ENCODE measurements at places on chromosomes 2 and 18.

DNA sequence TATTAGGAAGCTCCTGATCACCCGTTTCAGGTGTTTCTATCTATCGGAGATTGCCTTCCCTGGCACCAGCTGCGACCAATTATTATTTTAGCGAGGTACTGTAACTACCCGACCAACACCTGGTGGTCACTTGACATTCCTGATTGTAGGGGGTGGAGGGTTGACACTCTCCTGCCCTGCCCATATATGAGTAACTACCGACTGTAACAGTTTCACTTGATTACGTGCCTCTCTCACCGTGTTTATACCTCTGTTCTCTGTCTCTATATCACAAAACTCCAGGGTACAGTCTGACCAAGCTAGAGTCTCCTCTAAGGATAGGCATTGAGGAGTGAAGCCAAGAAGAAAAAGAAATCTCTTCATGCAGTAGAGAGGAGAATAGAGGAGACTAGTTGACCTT lies 268.0 kb upstream of the LRATD1 start:
- no peaks in the 10 kb centered on the region for H3K4me1 ChIP-seq
- no peak overlapping the region for H3K27ac ChIP-seq
- H3K4me3 ChIP-seq = no peak overlapping the region
- no peaks in the 10 kb centered on the region for H3K27me3 ChIP-seq

DNA sequence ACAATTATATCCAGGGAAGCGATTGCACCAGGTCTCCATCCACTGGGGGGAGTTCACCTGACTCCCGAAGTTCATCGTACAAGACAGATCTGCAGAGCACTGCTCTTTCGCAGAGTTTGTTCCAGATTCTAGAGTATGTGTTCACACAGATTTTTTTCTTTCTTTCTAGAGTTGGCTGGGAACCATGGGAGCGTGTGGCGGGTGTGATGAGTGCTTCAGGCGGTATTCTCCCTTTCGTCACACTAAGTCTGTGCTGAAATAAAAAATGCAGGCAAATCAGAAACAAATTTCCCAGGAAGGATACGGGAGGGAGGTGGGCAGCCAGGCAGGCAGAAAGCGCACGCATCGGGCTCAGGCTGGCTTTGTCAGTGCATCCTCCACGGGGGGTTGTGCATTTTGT lies 129.8 kb upstream of the SOX11 start:
- peaks cover 8% of the 10 kb centered on the region for H3K27me3 ChIP-seq
- peaks cover 8% of the 10 kb centered on the region for H3K36me3 ChIP-seq
- no peak overlapping the region for H3K27ac ChIP-seq
- no peak overlapping the region for H3K4me3 ChIP-seq

GRCh38 chr2:14577843-14578242 lies 54.7 kb upstream of the LRATD1 start:
- no peaks in the 10 kb centered on the region for H3K36me3 ChIP-seq
- no peak overlapping the region for H3K4me3 ChIP-seq
- no peak for DNase-seq
- no peak overlapping the region for H3K27ac ChIP-seq

DNA sequence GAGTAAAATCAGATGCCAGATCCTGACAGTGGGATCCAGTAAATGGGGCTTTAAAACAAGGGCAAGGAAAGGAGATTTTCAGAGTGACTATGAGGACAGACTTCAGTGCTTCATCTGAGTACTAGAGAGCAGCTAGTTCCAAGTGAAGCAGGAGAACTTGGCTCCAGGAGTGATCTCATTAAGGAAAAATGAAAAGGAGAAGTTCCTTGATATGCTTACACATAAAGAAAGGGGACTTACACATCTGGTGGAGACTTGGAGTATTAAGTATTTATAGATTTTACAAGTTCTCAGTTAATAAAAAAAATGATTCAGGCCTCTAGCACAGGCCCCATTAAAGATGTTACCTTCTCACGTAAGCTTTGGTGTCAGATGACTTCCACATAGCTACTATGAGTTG lies 105.8 kb downstream of the ICOS start:
- H3K27me3 ChIP-seq = peaks cover 13% of the 10 kb centered on the region
- H3K27ac ChIP-seq = no peak overlapping the region
- no peaks in the 10 kb centered on the region for H3K4me1 ChIP-seq
- DNase-seq = no peak
- H3K36me3 ChIP-seq = no peaks in the 10 kb centered on the region
- no peak overlapping the region for H3K4me3 ChIP-seq

DNA sequence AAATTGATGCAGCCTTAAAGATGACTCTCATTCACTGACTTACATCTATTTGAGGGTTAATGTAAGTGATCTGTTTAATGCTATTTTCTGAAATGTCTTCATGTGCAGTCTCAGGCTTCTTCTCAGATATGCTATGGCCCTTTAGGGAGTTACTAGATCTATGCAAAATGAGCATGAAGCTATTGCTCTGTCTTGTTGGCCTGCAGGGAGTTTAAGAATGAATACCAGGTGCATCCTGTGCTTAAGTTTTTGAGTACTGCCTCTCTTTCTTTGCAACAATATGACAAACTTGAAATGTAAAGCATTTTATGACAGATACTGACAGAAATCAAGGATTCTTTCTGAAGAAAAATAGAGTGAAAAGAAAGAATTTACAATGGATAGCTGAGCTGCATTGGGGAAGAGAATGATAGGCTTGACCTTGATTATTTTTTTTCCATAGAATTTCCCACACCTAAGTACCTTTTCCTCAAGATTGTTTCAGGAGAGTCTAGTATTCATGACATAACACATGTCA lies 1058.3 kb upstream of the TMEFF2 start:
- DNase-seq = no peak
- H3K27ac ChIP-seq = no peak overlapping the region
- H3K4me3 ChIP-seq = no peak overlapping the region
- no peaks in the 10 kb centered on the region for H3K27me3 ChIP-seq
- no peaks in the 10 kb centered on the region for H3K36me3 ChIP-seq

- no peak overlapping the region for H3K4me3 ChIP-seq
- no peaks in the 10 kb centered on the region for H3K27me3 ChIP-seq
- DNase-seq = no peak
- H3K27ac ChIP-seq = no peak overlapping the region
- H3K4me1 ChIP-seq = peaks cover 4% of the 10 kb centered on the region
These were observed 139.8 kb upstream of the ZC3H15 start for GRCh38 chr2:186346216-186346615.

DNA sequence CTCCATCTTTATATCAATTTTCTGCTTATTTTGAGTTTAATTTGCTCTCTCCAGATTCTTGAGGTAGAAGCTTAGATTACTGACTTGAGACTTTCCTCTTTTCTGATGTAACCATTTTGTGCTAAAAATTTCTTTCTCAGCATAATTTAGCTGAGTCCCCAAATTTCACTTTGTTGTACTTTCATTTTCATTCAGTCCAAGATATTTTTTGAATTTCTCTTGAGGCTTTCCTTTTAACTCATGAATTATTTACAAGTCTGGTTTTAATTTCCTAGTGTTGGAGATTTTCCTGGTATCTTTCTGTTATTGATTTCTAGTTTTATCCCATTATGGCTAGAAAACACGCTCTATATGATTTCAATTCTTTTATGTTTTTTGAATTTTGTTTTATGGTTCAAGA lies 144.7 kb upstream of the PGAP1 start:
- H3K36me3 ChIP-seq = no peaks in the 10 kb centered on the region
- H3K4me1 ChIP-seq = no peaks in the 10 kb centered on the region
- H3K27me3 ChIP-seq = peaks cover 21% of the 10 kb centered on the region
- H3K4me3 ChIP-seq = no peak overlapping the region
- no peak for DNase-seq
- no peak overlapping the region for H3K27ac ChIP-seq

DNA sequence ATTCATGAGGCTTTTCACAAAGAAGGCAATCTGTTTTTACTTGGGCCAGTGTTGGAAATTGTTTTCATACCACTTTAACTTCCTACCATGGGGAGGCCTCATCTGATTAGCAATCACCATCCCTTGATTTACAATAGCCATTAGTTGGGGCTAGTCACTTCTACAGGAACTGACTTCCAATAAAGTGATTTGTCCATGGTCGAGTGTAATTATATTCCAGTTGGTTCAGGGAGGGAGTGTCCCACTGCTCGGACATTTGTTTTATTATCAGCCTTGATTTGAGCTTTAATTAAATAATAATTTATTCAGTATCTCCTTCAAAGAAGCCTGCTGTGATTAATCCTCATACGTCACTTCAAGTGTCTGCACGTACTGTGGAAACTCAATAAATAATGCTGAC lies 233.9 kb upstream of the CNTNAP5 start:
- peaks cover 6% of the 10 kb centered on the region for H3K4me1 ChIP-seq
- no peak for DNase-seq
- no peak overlapping the region for H3K4me3 ChIP-seq
- no peaks in the 10 kb centered on the region for H3K27me3 ChIP-seq
- no peaks in the 10 kb centered on the region for H3K36me3 ChIP-seq
- H3K27ac ChIP-seq = no peak overlapping the region

DNA sequence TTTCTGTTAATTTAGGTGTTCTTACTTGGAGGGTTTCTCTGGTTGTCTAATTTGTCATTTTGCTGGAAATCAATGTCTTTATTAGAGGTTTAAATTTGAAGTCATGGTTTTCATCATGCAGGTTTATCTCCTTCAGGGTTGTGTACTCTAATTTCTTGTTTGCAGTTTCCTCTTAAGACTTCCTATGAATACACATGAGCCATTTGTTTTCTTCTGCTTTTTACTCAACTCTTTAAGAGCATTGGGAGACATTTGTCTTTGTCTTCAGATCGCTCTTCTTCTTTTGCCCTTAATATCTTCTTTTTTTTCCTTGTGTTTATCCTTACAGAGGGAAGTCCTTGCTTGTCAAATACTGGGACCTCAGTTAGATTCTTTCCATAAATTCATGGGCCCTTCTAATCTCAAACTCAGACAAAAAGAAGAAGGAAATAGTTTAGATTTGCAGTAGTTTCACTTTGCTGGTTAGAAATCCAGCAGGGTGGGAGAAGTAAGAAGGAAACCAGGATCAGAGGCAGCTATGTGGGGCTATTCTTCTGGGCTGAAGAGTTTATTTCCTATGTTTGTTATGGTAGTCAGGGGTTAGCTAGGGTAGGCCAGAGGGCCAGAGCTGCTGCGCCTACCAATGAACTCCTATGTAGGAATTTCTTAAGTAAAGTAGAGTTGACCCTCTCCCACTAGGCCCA lies 176.6 kb downstream of the DYSF start:
- H3K27ac ChIP-seq = no peak overlapping the region
- no peak for DNase-seq
- H3K27me3 ChIP-seq = peaks cover 5% of the 10 kb centered on the region
- no peak overlapping the region for H3K4me3 ChIP-seq
- peaks cover 11% of the 10 kb centered on the region for H3K36me3 ChIP-seq

GRCh38 chr2:68357605-68358337 lies 7.3 kb upstream of the PLEK start:
- H3K4me1 ChIP-seq = peaks cover 16% of the 10 kb centered on the region
- H3K27me3 ChIP-seq = no peaks in the 10 kb centered on the region
- no peak overlapping the region for H3K4me3 ChIP-seq
- no peaks in the 10 kb centered on the region for H3K36me3 ChIP-seq
- no peak for DNase-seq

Data from nephron progenitor cell (in vitro differentiated cells).